ENCODE measurements at places on chromosomes 6 and 20.

DNA sequence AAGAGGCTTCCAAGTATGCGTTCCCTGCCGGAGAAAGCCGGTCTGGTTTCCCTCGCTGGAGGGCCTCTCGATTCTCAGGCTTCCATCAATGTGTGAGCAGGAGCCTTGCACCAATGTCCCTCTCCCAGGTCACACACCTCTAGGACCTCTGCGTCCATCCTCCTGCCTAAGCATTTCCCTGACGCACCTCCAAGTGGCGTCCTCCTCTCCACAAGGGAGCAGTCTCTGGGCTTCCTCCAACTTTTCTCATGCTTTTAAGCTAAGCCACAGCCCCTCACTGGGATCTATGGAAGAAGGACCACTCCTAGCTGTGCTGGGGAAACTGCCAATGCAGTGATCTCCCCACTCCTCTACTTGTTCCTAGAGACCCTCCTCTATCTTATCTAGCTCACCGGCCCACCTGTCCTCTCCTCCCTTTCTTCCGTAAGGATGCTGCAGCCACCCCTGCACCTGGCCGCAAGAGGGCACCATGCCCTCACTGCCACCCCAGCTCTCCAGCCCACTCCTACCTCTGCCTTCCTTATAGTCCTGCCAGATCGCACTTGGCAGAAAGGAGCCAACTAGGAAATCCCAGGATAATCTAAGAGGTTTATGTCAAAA lies 258.7 kb downstream of the LRFN2 start:
- DNase-seq, result peak; percentile 9

DNA sequence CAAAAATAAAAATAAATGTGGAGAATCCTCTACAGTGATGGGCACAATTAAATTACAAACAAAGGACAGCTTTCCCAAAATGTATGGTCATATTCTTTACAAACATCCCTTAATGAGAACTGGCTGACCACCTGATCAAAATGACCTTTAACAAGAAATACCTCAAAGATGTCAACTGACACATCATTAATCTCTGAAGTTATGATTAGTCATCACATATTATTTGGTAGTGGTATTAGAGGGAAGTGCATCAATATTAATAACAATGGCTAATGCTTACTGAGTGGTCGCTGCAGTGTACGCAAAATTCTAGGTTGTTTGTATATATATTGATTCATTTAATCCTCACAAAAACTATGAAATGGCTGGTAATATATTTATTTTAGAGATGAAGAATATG lies 340.6 kb downstream of the GJA1 start:
- no peak for DNase-seq

DNA sequence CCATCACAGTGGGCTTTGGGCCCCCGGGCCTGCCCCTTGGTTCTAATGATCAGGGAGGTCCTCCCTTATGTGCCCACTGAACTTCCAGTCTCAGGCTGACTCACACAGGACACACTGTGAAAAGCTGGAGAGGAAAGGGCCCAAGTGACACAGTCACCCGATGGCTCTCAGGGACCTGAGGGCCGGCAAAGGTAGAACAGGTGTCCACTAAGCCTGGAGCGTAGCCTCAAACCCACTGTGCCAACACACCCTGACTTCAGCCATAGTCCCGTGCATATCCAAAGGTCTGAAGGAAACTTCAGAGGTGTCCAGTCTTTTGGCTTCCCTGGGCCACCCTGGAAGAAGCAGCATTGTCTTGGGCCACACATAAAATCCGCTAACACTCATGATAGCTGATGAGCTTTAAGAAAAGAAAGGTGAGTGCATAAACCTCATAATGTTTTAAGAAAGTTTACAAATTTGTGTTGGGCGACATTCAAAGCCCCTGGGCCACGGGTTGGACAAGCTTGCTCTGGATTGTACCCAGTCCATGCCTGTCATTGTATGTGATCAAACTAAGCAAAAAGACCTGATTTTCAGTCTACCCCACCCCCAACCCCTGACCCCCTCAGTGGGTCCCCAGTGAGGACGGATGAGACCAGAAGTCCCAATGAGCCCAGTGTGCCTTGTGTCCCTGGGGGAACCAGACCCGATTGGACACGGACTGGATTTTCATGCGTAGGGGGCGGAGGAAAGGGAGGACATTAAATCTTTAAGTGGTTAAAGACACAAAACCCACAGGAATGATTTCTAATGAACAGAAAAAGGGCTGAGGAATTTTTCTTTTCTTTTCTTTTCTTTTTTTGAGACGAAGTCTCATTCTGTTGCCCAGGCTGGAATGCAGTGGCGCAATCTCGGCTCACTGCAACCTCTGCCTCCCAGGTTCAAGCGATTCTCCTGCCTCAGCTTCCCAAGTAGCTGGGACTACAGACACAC lies 6.1 kb downstream of the RAMACL start:
- DNase-seq, result no peak

DNA sequence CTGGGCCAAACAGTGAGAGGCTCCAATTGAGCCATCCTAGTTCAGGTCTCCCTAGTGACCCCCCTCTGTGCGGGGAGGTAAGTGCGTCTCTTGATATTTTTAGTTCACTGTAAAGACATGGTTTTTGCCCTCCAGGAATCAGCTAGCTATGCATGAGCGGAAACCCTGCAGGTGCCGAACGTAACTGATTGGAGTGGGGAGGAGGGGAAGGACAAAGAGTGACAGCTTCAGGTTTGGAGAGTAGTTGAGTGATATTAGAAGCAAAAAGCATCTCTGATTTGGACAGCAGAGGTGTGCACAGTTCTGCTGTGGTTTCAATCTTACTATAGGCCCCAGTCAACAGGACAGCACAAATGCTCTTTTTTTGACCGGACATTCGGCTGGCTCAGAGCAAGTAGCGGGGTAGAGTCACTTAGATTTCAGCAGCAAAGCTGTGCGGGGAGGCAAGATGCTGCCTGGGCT lies 31.8 kb downstream of the TBC1D7 start:
- peak; percentile 11 for DNase-seq

DNA sequence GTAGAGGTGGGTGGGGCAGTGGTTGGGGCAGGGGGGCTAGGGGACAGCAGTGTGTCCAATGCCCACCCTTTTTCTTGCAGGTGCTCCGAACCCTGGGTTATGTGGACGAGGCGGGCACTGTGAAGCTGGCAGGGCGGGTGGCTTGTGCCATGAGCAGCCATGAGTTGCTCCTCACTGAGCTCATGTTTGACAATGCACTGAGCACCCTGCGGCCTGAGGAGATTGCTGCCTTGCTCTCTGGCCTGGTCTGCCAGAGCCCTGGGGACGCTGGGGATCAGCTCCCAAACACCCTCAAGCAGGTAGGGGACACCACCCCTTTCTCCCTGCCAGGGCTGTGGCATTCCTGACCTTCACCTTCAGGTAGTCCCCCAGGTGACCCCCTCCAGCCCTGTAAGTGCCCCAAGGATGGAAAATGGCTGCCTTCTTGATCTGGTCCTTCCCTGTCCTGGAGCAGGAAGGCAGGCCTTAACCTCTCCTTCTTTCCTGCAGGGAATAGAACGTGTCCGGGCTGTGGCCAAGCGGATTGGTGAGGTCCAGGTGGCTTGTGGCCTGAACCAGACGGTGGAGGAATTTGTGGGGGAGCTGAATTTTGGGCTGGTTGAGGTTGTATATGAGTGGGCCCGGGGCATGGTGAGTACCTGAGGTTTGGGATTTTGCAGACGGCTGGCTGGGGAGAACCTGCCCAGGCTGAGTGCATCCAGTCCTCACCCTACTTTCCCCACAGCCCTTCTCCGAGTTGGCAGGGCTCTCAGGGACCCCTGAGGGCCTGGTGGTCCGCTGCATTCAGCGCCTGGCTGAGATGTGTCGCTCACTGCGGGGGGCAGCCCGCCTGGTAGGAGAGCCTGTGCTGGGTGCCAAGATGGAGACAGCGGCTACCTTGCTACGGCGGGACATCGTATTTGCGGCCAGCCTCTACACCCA lies 2.9 kb downstream of the DXO start:
- no peak for DNase-seq

DNA sequence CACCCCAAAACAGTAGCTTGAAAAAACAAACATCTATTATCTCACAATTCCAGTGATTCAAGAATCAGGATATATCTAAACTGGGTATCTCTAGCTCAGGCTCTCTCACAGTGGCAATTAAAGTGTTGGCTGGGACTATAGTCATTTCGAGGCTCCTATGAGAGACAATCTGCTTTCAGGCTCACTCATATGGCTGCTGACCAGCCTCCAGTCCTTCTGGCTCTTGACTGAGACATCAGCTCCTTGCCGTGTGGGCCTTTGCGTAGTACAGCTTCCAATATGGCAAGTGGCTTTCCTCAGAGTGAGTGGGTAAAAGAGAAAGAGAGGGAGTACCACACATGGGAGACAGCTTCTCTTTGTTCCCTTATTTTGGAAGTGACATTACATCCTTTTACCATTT lies 327.2 kb downstream of the CENPW start:
- DNase-seq, result no peak

DNA sequence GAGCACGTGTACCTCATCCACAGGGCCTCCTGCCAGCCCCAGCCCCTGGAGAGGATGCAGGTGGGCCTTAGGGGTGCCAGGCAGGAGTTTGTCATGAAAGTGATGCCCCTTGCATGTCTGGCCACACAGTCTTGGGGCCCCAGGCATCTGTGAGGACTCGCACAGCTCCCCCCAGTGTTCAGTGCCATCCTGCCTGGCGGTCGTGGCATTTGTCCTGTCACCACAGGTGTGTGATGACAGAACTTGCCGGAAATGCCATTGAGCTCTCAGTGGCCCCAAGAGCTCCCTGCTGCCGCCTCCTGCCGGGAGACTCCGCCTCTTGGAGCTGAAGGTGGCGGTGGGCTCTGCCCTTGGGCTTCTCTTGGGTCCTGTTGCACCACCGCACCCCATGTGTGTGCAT lies 30.6 kb upstream of the ADRM1 start:
- DNase-seq, result no peak

DNA sequence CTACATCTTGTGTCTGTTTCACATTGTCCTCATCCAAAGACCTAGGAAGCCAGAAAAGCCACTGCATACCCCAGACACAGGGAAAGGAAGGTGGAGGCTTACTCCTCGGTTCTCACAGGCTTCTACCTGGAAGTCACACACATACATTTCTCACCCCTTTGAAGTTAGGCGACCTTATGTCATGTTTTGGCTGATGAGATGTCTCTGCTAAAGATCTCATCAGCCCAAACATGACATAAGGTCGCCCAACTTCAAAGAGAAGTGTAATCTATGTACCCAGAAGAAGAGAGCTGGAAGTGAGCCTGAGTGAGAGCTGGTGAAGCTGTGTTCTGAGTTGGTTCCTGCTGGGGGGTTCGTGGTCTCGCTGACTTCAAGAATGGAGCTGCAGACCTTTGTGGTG lies 47.5 kb upstream of the SLC22A23 start:
- DNase-seq, result no peak

GRCh38 chr6:55052846-55053245 lies 121.5 kb upstream of the HCRTR2 start:
- no peak for DNase-seq

- DNase-seq, result no peak
These were observed 59.8 kb downstream of the CDK19 start for GRCh38 chr6:110755411-110755834.

GRCh38 chr6:162532283-162533008 lies 195.1 kb downstream of the PRKN start:
- DNase-seq, result no peak

DNA sequence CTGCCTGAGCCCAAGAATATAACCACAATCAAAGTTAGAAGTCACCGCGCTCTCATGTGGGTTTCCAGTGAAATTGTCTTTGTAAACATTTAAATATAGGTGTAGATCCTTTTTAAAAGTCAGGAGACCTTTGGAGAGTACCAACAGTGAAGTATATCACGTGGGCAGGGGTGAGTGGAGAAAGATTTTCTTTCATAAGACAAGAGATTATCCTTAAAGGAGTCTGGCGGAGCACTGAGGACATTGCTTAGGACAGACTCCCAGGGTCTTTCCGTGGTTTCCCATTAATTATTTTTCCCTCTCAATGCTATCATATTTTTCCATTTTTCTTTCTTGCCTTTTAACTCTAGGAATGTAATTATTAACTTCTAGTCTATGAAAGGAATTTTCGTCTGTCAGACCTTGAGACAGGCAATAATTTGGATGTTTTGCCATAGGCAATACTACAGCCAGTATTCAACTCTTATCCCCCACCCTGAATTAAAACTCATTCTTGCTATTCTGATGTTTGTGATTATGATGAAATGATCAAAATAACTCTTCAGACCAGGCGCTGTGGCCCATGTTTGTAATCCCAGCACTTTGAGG lies 31.4 kb downstream of the DCBLD1 start:
- DNase-seq, result no peak

GRCh38 chr20:14764511-14765369 lies 427.3 kb upstream of the FLRT3 start:
- no peak for DNase-seq

DNA sequence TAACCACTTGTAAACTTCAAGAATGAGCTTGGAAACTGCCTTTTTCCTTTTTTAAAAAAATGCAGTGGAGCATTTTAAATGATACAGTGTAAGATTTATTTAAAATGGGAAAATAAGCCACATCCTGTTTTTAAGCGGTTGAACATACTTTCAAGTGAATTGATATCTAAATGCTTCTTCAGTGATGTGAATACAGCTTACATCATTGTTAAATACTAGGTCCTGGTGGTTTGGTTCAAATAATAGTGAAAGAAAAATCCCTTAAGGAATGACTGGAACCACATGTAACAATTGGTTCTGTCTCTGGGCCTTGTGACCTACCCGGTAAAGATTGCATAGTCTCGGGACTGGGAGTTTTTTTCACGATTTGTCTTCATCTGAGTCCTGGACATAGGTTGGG lies 44.2 kb downstream of the BMP6 start:
- DNase-seq, result no peak

DNA sequence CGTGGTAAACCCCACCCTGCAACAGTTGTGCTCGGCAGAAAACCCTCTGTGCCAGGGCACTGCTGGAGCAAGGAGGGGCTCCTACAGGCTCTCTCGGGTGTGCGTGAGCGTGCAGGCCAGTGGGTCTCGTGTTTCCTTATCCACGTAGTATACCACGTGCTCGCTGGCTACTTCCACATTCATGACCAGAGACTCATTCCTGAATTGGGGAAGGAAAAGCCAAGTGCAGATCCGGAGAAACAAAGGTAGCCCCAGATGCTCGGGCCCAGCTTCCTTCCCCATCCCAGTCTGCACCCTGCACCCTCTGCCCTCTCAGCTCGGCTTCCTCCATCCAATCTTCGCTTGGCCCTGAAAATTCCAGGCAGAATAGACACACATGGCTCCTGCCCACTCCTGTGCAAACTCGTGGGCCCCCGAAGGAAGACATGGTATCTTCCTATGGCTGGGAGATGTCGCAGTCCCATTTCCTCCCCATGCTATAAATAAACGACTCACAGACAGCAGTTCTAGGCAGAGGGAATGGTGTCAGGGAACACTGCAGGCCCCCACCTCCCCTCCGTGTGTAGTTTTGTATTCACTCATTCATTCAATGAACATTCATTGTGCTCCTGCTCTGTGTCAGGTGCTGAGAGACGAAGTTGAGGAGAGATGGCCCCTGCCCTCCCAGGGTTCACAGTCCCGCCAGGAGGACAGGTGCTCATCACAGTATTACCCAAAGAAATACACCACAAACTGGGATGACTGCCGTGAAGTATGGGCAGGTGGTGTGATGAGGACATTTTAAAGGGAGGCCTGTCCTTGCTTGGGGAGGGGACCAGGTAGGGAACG lies 29.6 kb downstream of the NPEPL1 start:
- no peak for DNase-seq
